ENCODE measurements at places on chromosomes 1 and 21. TPM values are rescaled to one million over a fixed set of nuclear protein-coding genes. Genes with fewer than 3 reads are reported as not detected.

GRCh38 chr1:84121360-84121759 lies 22.7 kb upstream of the PRKACB start:
- no peak for DNase-seq

PCAT6 gene
- 3.6 TPM for total RNA-seq

DNA sequence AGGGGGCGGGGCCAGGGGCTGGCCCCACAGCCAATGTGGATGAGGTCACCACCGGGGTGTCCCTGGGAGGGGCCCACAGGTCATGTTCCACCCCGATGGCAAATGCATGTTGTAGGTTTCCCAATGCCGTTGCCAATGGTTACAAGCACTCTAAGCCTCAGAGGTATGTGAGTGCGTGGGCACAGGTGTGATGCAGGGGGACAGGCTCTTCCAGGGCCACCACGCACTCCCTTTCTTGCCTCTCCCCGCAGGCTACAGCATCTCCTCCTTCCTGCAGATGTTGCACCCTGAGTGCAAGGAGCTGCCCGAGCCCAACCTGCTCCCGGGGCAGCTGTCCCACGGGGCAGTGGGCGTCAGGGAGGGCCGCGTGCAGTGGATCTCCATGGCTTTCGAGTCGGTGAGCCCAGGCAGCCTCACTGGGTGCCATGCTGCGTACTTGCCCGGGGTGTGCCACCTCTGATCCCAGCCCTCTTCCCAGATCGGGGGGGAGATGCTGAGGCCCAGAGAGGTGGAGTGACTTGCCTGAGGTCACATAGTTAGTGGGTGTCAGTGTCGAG lies 52.4 kb downstream of the DISP3 start:
- DNase-seq = peak; percentile 67

CCSAP gene
- total RNA-seq = 10.5 TPM

GRCh38 chr1:81703391-81703755 lies 97.4 kb upstream of the ADGRL2 start:
- no peak for DNase-seq

DNA sequence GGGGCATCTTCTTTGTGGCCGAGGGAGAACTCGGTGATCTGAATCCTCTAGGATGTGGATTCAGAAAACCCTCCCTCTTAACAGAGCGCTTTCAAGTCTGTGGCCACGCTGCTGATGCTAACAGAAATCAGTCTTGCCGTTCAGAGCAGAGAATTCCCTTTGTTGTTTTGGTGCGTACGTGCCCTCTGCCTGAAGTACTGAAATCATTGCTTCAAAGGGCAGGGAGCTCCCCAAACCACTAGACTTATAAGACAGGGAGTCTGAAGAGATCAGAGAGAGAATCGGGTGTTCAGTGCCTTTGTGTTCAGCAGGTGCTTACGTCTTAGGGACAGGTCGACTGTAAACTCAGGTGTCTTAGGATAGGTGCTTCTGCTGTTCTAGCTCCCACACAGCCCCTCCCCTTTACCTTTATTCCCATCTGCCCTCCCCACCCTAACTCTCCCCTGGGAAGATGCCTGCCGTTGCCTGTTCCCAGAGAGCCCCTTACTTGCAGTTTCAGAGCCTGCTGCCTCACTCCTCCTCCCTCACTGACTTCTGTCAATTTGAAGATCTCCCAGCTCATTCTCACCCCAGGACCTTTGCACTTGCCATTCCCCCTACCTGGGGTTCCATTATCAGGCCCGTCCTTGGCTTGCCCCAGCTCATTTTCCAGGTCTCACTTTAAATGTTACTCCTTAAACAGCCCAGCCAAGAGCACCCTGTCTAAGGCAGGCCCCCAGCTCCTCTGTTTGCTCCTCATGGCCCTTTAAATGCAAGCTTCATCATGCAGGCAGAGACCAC lies 143.0 kb downstream of the CAMTA1 start:
- DNase-seq = peak; percentile 24

DNA sequence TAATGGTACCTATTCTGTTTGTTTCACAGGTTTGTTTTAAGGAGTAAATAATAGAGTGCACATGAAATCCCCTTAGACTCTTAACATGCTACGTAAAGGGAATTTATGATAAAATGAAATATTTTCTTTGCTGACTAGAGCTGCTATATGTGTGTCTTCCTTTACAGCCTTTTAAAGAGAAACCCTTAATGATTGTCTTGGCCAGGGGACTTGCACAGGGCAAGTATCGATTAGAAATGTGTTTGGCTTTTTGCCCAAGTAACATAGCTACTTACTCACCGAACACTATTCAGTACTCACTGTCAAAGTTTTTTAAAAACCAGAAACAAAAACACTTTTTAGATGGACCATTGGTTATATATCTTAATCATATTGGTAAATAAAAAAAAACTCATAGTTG lies 71.3 kb upstream of the KIAA1614 start:
- DNase-seq = no peak

- no peak for DNase-seq
Measured at GRCh38 chr21:41833497-41834115, 45.5 kb downstream of the PRDM15 start.

DNA sequence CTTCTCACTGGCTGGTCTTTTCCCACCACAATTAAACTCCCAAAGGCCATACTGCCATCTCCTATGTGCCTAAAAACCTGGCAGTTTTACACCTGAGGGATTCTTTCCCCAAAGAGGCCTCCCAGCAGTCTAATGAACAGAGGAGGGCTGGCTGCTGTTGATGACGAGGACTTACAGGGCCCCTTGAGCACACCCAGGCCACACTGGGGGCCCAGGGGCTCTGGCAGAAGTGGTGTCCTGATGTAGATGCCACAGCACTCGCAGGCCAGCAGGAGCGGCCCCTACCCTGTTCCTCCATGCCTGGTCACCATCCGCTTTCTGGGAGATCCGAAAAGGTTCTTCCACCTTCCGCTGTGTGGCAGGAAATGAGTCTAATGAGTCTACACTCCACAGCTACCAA lies 24.2 kb downstream of the POFUT2 start:
- DNase-seq = no peak

GRCh38 chr1:99603699-99604560 lies 42.0 kb upstream of the PALMD start:
- DNase-seq = no peak

DNA sequence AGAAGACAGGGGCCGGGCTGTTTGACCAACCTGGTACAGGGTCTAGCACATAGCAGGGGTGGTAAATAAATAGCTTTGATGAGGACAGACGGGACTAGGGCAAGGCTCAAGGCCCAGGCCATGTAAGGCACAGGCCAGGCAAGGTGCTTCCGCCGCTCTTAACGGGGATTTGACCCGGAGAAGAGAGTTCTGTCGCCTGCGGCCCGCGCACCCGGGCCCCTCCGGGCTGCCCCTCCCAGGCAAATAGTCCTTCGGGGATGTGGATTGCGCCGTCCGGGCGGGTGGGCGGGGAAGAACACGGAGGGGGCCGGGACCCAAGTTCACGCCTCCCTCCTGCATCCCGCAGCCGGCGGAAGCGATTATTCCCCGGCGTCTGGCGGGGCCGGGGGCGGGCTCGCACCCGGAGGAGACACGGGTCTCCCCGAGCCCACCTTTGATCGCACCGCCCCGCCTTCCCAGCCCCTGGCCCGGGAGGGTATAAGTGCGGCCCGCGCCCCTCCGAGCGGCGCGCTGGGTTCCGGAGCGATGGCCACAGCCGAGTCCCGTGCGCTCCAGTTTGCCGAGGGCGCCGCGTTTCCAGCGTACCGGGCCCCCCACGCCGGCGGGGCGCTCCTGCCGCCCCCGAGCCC lies at the start of gene MIXL1:
TSS of gene MIXL1 (plus strand) at position 508 of the 629 bp plus-strand sequence. CDS start at position 526, 18 bp downstream.
- DNase-seq = peak; percentile 93

GRCh38 chr1:154418923-154419619 lies 13.9 kb downstream of the IL6R start:
- peak; percentile 38 for DNase-seq

NCF2 gene
- 0.55 TPM for total RNA-seq

NUDT4B gene
- 1.3 TPM for total RNA-seq

ZBTB37 gene
- 17.4 TPM for total RNA-seq

S100A12 gene
- not detected for total RNA-seq

GRCh38 chr1:205226868-205227583 lies 720 bp upstream of the TMCC2 start:
- DNase-seq = no peak

ATP6V1G3 gene
- 1.3 TPM for total RNA-seq

ELAPOR1 gene
- total RNA-seq = 0.48 TPM

TRAF3IP3 gene
- total RNA-seq = not detected

DNA sequence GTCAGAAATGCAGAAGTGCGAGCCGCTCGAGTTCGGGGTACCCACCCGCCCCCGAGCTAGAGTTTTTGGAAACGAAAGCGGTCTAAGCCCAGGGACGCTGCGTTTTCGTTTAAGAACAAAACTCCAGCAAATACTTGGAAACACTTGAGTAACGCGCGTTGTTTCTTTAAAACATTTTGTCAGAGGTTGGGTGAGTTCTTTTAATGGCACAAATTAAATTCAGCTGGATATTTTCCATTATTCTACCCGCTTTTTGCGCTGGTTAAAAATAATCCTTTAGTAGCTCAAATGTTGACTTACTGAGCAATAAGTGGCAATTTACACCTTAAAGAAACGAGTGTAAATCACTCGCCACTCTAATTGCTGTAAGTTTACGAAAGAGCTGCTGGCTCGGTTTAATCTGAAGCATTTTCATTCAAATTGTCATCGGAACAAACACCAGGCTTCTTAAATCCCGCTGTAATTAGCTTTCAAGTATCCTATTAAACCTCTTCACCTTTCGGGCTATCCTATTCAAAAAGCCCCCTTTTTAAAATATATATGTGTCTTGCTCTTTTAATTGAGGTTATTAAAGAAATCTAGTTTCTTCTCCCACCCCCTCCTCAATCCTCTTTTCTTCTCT lies 1.5 kb downstream of the LHX8 start:
- DNase-seq = no peak

DNA sequence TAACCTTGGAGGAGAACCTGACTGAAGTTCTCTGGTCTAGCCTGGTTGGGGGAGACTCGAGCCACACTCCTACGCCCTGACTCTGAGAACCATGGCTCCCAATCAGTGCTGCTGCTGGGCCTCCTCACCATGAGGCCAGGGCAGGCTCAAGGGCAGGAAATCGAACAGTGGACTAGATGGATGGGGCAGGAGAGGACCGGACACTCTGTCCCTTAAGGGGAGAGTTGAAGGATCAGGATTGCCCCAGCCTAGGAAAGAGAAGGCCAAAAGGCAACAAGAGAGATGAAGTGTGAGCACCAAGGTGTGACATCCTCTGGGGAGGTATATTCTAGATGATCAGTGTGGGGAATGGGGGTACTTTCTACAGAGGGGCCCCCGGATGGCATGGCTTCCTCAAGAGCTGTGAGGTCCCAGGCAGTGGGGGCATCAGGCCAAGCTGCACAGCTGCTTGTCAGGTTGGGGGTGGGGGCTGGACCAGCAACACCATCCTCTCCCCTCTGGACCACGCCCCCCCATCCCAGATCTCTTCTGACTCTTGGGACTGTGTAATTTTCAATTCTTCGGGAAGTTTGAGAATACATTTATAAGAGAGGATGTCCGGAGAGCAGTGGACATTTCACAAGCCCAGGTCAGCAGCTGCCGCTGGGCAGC lies 34.0 kb downstream of the MX1 start:
- DNase-seq = no peak

DNA sequence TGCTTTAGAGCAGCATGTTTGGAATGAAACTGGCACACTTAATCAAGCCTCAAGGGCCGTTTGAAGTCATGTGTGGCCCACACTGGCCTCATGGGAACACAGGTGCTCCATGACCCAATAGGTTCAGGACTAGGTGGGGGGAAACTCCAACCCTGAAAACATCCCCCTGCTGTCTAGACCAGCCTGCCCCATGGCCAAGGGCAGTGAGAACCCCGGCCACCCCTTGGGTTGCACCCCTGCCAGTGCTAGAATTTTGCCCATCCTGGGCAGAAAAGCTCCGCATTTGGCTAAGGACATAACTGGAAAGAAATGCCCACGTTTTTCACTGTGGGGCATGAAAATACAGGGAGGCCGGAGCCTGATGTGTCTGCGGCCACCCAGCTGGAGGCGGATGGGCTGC lies 6.1 kb upstream of the PTGER3 start:
- DNase-seq = no peak

FCRLB gene
- 0.22 TPM for total RNA-seq

KIF14 gene
- total RNA-seq = 20.9 TPM

DNA sequence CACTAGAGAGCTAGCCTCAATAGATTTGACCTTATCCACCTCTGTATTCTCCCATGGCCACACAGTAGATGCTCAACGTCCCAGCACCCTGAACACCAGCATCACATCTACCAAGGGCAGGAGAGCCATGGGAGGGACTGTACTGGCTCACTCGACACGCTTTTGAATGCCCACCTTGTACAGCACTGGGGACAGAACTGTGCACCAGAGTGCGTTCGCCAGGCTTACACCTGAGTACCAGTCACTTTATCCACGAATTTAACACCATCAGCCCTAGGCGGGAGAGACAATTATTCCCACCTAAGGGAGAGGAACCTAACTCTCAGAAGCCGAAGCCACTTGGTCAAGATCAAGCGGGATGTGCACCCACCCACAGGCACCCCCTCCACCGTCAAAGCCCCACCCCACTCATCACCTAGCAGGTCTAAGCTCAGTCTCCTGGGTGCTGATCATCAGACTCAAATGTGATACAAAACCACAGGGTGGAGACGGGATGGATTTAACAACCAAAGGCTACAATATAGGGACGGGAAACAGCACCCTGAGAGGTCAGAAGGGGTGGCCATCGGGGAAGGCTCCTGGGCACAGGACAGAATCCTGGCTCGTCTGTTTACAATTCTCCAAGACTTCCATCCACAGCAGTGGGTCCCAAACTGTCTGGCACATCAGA lies 110.5 kb downstream of the GLIS1 start:
- DNase-seq = peak; percentile 29

DENND4B gene
- total RNA-seq = 76.0 TPM

- no peak for DNase-seq
Measured at GRCh38 chr1:186308264-186309060, 66.6 kb downstream of the TPR start.

NKAIN1 gene
- total RNA-seq = 7.5 TPM

- no peak for DNase-seq
Measured at GRCh38 chr1:182268669-182269068, 122.9 kb downstream of the GLUL start.

DNA sequence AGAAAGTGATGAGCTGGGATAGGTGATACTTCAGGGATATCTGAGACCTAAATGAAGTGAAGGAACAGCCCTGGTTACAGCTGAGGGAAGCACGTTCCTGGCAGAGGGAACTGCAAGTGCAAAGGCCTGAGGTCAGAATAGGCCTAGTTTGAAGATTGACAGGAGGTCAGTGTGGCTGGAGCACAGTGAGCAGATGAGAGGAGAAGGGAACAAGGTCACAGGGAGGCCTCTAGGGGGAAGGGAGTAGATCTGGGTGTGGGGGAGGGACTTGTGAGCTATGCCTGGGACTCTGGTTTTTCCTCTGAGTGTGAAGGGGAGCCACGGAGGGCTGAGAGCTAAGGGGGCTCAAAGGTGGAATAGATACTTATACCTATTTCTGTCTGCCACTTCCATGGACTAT lies 736.4 kb downstream of the MATN1 start:
- DNase-seq = peak; percentile 67

PTCH2 gene
- 1.3 TPM for total RNA-seq

IFI6 gene
- 1.1 TPM for total RNA-seq

KCNE1 gene
- 0.24 TPM for total RNA-seq
